Activated naive CD4-positive, alpha-beta T cell treated with anti-CD3 and anti-CD28 coated beads, Interleukin-2, amount 10 ng/mL, durations not matched to agents 7 days and 5 days (primary cell): ENCODE measurements at places on chromosomes 13 and 19.

DNA sequence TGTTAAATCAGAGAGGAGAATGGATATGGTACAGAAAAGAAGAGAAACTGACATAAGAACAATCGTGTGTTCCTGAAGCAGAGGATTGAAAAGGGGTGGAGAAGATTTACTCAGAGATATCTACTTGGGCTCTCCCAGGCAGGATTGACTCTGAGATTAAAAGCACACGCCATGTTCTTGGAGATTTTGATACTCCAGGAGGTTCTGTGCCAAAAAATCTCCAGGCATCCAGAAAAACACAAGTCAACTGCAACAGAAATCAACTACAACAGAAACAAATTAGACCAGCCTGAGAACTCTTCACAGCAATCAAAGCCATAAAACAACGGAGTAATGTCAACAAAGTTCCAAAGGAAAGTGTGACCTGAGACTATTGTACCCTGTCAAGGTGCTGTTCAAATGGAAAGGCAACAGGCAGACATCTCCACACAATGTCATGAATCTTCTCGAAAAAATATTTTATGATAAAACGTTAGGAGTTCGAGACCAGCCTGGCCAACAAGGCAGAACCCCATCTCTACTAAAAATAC is 104.2 kb downstream of the UBL3 start:
- H3K36me3 ChIP-seq = no peaks in the 10 kb centered on the region
- H3K27ac ChIP-seq = no peak overlapping the region
- no peak for DNase-seq

GRCh38 chr19:35509018-35509652 is 4.3 kb downstream of the DMKN start:
- peaks cover 96% of the 10 kb centered on the region for H3K27me3 ChIP-seq
- H3K36me3 ChIP-seq = no peaks in the 10 kb centered on the region

- H3K27me3 ChIP-seq = peaks cover 82% of the 10 kb centered on the region
- DNase-seq = peak; percentile 69
- H3K36me3 ChIP-seq = peaks cover 2% of the 10 kb centered on the region
- peak overlapping the region; percentile 51 for H3K27ac ChIP-seq
Observed at GRCh38 chr19:7869910-7870511, 4.2 kb downstream of the PRR36 start.

GRCh38 chr13:111219950-111220349 is 100.5 kb upstream of the TEX29 start:
- no peak overlapping the region for H3K27ac ChIP-seq
- no peaks in the 10 kb centered on the region for H3K27me3 ChIP-seq
- no peak for DNase-seq
- H3K4me1 ChIP-seq = peaks cover 8% of the 10 kb centered on the region

DNA sequence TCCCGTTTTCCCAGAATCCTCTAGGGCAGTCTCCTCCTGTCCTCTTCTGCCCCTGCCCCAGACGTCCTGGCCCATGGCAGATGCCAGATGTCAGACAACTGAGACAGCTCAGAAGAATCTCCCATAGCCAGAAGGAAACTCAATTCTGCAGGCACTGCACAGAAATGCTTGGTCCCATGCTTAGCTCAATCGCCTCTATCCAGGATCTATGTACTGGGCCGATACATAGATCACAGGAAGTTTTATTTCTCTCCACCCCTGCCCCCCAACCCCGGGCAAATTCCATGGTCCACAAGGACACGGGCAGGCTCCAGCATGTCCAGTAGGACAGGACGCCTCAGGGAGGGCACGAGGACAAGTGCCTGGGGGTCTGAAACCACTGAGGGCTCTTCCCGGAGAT is 4.8 kb downstream of the MBD3 start:
- no peaks in the 10 kb centered on the region for H3K27me3 ChIP-seq
- no peak overlapping the region for H3K27ac ChIP-seq
- H3K36me3 ChIP-seq = peaks cover 14% of the 10 kb centered on the region
- DNase-seq = no peak

- peaks cover 2% of the 10 kb centered on the region for H3K36me3 ChIP-seq
- H3K27ac ChIP-seq = no peak overlapping the region
- H3K4me3 ChIP-seq = no peak overlapping the region
- H3K27me3 ChIP-seq = peaks cover 58% of the 10 kb centered on the region
Observed at GRCh38 chr19:10510301-10510802, 6.9 kb downstream of the S1PR5 start.

DNA sequence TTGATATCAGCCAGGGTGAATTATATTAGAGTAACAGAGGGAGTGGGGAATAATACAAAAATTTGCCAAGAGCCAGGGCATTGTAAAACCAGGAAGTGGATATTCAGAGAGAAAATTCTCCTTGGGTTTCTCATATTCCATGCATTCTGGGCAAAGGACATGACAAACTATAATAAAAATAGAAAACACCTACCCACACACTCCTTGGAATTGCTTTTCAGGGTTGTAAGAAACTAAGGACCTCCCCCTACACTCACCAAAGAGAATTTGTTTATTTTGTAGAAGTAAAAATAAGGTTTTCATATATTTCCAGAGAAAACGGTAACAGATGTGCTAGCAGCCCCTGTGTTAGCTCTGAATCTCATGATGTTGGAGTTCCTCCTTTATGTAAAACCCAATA is 649.6 kb downstream of the SLITRK1 start:
- no peak overlapping the region for H3K27ac ChIP-seq
- no peak for DNase-seq
- H3K36me3 ChIP-seq = no peaks in the 10 kb centered on the region
- no peaks in the 10 kb centered on the region for H3K4me1 ChIP-seq
- H3K27me3 ChIP-seq = no peaks in the 10 kb centered on the region

DNA sequence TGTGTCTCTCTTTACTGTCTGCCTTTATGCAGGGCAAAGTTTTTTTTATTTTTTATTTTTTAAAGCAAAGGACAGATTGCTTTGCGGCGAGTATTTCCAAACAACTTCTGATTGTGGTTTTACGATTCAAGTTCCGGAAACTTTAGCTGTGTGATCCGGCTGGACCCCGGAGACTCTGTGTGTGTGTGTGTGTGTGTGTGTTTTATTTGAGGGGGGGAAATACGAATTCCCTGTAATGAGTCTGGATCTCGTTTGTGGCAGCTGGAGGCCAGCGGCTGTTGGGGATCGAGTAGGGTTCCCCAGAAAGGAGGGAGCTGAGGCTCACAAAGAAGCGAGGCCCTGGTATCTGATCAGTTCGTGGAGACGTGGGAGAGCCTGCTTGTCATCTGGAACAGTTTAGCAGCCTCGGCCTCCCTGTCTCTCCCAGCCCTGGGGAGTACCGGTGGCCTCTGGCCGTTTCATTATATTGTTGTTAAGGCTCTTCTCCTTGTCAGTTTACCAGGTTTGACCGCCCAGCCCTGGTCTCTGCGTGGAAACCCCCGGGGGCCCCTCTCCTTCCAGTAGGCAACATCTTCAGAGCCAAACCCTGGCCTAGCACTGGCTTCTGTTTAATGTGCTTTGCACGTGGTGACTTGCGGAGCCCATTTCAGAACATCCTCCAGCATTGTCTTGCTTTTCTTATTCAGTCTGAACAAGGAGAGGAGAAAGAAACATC is 1.3 kb downstream of the FARP1 start:
- no peak overlapping the region for H3K27ac ChIP-seq
- H3K4me3 ChIP-seq = peak overlapping the region; percentile 68
- H3K36me3 ChIP-seq = no peaks in the 10 kb centered on the region
- no peak for DNase-seq
- H3K4me1 ChIP-seq = peaks cover 15% of the 10 kb centered on the region

DNA sequence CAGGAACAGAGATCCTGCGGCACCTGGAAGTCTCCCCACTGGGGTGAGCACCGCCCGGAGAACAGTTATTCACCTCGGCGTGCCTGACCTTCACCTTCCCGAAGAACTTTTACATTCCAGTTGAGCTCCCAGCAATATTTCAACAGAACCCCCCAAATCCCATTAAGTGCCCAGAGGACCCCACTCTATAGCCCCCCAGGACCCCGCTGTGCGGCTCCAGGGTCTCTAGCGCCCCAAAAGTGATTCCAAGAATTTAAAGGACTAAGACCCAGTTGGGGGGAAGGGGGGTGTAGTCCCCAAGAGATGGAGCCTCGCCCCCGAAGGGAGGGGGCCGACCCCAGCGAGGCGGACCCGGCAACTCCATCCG is 480 bp downstream of the GPR108 start:
- H3K27me3 ChIP-seq = peaks cover 7% of the 10 kb centered on the region
- H3K36me3 ChIP-seq = peaks cover 18% of the 10 kb centered on the region
- peak overlapping the region; percentile 98 for H3K27ac ChIP-seq
- DNase-seq = no peak
- H3K4me1 ChIP-seq = peaks cover 44% of the 10 kb centered on the region

DNA sequence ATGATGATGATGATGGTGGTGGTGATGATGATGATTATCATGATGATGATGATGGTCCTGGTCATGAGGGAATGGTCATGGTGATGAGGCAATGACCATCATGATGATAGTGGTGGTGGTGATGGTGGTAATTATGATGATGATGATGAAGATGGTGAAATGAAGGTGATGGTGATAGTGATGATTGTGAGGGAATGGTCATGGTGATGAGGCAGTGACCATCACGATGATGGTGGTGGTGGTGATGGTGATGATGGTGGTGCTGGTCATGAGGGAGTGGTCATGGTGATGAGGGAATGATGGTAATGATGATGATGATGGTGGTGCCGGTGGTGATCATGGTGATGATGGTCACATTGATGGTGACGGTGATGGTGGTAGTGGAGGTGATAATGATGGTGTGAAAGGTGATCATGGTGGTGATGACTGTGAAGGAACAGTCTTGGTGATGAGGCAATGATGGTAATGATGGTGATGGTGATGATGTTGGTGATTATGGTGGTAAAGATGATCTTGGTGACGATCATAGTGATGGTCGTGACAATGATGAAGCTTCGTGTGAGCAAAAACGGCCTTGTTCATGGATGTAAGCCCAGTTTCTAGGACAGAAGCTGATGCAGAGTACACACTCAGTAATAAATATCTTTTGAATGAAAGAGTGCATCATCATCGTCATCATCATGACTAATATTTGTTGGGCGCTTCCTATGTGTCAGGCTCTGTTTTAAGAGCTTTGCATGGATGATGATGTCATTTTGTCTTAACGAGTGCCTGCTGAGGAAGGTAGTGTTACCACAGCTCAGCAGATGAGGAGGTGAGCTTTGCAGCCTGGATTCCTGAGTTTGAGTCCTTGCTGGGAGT is 17.3 kb downstream of the SBK2 start:
- peaks cover 4% of the 10 kb centered on the region for H3K27me3 ChIP-seq
- no peak overlapping the region for H3K4me3 ChIP-seq
- H3K4me1 ChIP-seq = peaks cover 3% of the 10 kb centered on the region
- H3K36me3 ChIP-seq = no peaks in the 10 kb centered on the region
- DNase-seq = no peak

GRCh38 chr19:50793558-50794065 is 3.4 kb downstream of the ACP4 start:
- peaks cover 5% of the 10 kb centered on the region for H3K36me3 ChIP-seq
- DNase-seq = no peak
- H3K4me1 ChIP-seq = peaks cover 7% of the 10 kb centered on the region

GRCh38 chr13:78662467-78662866 is 3.5 kb upstream of the OBI1 start:
- peaks cover 38% of the 10 kb centered on the region for H3K4me1 ChIP-seq
- no peak overlapping the region for H3K4me3 ChIP-seq
- H3K36me3 ChIP-seq = peaks cover 6% of the 10 kb centered on the region

GRCh38 chr19:10424011-10424637 is 3.8 kb downstream of the PDE4A start:
- H3K4me3 ChIP-seq = peak overlapping the region; percentile 71
- DNase-seq = peak; percentile 81
- peaks cover 88% of the 10 kb centered on the region for H3K4me1 ChIP-seq
- H3K27me3 ChIP-seq = peaks cover 89% of the 10 kb centered on the region

DNA sequence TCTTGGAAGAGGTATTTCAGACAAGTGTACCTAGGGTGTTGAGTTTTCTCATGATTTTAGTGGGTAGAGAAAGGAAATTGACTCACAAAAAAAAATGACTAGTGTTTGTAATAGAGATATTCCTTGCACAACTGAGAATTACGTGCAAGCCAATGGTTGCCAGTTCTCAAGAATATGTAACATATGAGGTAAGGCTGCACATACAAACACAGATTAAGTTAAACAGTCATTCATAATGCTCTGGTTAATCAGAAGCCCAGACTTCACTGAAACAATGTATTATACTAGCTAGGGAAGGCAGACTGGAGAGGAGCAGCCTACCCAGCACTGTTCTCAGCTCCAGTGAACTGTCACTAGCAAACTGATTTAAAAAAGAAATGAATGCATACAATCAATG is 418.3 kb downstream of the DIAPH3 start:
- no peaks in the 10 kb centered on the region for H3K36me3 ChIP-seq
- H3K4me1 ChIP-seq = no peaks in the 10 kb centered on the region
- H3K4me3 ChIP-seq = no peak overlapping the region

- H3K4me3 ChIP-seq = no peak overlapping the region
- peaks cover 8% of the 10 kb centered on the region for H3K27me3 ChIP-seq
- no peaks in the 10 kb centered on the region for H3K36me3 ChIP-seq
- no peak for DNase-seq
- H3K4me1 ChIP-seq = peaks cover 3% of the 10 kb centered on the region
Observed at GRCh38 chr13:32548837-32549236, 10.2 kb upstream of the N4BP2L2 start.

DNA sequence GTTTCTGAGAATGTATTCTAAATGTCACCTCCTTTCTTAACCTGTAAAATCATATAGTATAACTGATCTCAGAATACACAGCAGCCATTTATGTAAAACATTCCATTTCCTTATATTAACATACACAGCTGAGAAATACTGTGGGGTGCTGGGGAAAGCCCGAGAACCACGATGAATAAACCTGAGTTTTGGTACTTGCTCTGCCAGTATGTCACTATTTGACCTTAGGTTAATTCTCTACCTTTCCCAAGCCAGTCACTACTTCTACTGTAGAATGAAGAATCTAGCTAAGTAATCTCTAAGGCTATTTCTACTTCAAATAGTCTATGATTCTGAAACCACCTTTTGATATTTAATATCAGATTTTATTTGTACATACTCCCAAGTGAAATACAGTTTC is 173.7 kb downstream of the TBC1D4 start:
- H3K4me1 ChIP-seq = peaks cover 8% of the 10 kb centered on the region
- H3K36me3 ChIP-seq = peaks cover 39% of the 10 kb centered on the region
- DNase-seq = no peak
- H3K27me3 ChIP-seq = no peaks in the 10 kb centered on the region
- no peak overlapping the region for H3K27ac ChIP-seq
- H3K4me3 ChIP-seq = no peak overlapping the region

GRCh38 chr19:47296036-47296435 is 13.6 kb upstream of the C5AR1 start:
- H3K27ac ChIP-seq = no peak overlapping the region
- H3K27me3 ChIP-seq = no peaks in the 10 kb centered on the region
- H3K36me3 ChIP-seq = no peaks in the 10 kb centered on the region
- H3K4me3 ChIP-seq = no peak overlapping the region
- DNase-seq = peak; percentile 84
